ENCODE measurements at places on chromosomes 3 and 15.

DNA sequence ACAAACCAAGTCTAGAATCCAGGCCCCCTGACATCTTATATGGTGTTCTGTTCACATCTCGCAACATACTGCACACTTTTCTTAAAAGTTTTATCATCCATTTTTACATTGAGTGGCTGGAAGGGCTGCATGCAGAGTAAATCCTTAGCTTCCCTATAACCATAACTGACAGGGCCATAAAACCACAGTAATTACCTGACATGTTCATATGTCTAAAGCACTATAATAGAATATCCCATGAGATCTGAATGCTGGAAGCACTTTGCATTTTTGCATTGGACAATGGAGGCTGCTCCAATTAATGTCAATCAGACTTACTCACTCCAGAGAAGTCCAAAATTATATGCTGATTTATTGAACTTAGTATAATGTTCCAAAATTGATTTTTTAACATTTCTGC lies 86.6 kb upstream of the HES1 start:
- DNase-seq = no peak

DNA sequence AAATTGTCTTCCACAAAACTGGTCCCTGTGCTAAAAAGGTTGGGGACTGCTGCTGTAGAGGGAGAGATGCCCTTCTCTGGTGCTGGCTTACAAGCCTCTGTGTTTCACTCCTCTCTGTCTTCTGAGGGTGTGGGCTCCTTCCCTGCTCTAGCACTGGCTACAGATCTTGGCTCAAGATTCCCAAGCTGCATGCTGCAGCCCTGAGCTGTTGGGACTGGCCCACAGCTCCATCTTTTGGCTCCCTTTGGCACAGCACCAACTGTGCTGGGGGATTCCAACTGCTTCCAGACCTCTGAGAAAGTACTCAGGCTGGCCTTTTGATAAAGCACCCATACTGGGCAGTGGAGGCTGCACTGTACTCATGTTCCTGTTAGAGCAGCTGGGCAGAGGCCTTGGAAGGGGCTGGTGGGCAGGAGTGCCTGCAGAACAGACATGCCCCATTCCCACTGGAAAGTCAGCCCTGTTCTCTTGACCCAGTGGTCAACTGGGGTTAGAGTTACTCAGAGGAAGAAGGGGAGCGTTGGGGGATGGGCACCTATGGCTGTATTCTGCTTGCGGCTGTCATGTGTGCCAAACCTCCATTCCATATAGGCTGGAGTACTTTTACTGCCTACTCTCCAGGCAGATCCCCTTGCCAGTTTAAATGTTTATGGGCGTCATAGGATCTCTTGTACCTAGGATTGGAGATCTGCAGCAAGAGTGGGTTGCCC lies 55.7 kb downstream of the GALK2 start:
- no peak for DNase-seq

- DNase-seq = no peak
These were observed 50.5 kb upstream of the GK5 start for GRCh38 chr3:142275856-142276255.

DNA sequence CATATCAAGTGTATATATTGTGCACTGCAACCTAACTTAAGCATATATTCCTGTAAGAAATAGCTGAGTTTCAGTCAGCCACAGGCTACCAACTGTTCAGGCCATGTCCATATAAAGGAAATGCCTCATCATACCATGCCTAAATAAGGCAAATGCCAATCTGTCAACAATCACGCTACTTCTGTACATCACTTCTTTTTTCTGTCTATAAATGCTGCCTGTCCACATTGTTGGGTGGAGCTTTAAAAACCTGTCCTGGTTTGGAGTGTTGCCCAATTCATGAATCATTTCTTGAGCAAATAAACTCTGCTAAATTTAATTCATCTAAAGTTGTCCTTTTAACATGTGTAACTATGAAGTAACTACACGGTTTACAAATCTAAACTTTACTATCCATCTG lies 1091.9 kb downstream of the NSUN3 start:
- DNase-seq = no peak

- no peak for DNase-seq
These were observed 4.0 kb downstream of the HES1 start for GRCh38 chr3:194139814-194140391.

- no peak for DNase-seq
These were observed 63.6 kb downstream of the PCSK6 start for GRCh38 chr15:101425787-101426365.

GRCh38 chr3:100436951-100437350 lies 35.6 kb downstream of the LNP1 start:
- DNase-seq = no peak

DNA sequence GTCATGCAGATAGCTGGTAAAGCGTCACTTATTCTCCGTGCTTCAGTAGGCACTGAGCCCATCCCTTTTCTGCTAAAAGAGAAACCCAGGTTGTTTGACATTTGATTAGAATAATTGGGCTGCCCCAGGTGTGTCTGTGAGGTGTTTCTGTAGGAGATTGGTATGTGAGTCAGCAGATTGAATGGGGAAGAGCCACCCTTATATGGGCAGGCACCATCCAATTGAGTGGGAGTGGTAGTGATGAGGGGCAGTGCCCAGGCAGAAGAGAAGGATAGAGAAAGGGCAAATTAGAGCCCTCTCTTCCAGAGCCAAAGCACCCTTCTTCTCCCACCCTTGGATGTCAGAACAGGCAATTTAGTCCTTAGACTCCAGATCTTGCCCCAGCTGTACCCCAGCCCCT lies 384.3 kb upstream of the GBE1 start:
- no peak for DNase-seq

- no peak for DNase-seq
These were observed 51.5 kb downstream of the MGLL start for GRCh38 chr3:127770671-127771355.

- DNase-seq = no peak
These were observed 48.9 kb upstream of the SLC7A14 start for GRCh38 chr3:170634663-170635384.

- DNase-seq = no peak
These were observed 7.2 kb upstream of the EXOG start for GRCh38 chr3:38488949-38489348.

DNA sequence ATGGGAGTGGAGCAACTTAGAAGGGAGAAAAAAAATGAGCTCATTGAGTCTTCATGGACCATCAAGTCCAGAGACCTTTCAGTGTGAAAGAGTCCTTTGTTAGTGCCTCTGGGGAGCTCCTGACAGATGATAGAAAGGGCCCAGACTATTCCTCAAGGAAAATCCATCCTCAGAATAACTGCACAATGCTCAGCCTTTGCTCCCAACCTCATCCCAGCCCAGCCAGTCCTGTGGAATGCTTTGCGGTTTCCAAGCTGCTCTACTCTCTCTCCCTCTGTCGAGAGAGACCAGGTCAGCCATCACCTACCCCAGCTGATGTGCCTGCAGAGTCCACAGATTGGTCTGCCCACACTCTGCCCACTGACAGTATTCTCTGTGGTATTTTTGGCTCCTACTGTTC lies 406.2 kb downstream of the MFSD1 start:
- DNase-seq = no peak

DNA sequence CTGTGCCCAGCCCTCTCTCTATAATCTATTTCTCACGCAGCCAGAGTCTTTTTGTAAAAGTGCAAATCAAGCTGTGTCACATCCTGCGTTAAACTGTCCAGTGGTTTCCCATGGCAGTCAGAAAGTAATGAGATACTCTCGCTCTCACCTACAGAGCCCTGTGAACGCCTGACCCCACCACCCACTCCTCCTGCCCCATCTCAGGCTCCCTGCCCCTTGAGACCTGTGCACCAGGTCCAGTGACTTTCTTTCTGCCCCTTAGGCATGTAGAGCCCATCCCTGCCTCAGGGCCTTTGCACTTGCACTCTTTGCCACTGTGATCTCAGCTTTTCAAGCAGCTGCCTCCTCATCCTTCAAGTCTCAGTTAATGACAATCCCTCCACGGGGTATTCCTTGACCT lies 58.3 kb upstream of the RASGRP1 start:
- no peak for DNase-seq

DNA sequence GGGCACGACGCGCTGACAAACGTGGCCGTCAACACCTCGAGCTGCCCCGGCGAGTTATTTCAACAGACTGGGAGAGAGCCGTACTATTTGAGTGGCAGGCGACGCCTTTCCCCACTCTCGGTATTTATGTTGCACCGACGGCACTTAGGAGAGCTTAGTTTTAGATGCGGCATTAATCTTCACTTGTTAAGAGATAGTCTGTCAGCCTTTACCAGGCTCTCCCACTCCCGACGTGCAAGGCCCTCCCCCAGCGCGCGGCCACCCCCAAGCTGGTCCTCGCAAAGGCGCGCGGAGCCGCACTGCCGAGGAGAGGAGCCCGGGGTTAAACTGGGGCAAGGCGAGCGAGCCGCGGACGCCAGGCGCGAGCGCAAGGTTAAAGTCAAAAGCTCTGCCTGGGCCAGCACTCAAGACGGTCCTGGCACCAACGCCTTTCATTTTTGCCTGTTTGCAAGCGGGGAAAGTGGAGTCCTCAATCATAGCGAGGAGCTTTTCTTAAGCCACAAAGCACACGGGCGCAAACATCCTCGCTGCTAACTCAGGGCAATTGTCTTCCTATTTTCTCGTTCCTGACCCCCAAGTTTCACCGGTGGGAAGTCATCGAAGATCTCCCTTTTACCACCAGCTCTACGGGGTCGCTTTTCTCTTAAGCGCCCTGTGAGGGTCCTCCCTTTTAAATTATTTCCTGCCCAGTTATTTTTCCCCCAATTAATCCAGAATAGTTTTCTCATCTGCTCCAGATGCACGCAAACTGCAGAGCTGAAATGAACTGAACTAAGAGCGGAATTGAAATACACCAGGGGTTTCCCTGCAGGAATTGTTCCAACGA lies 86.6 kb downstream of the NR2F2 start:
- DNase-seq = no peak

DNA sequence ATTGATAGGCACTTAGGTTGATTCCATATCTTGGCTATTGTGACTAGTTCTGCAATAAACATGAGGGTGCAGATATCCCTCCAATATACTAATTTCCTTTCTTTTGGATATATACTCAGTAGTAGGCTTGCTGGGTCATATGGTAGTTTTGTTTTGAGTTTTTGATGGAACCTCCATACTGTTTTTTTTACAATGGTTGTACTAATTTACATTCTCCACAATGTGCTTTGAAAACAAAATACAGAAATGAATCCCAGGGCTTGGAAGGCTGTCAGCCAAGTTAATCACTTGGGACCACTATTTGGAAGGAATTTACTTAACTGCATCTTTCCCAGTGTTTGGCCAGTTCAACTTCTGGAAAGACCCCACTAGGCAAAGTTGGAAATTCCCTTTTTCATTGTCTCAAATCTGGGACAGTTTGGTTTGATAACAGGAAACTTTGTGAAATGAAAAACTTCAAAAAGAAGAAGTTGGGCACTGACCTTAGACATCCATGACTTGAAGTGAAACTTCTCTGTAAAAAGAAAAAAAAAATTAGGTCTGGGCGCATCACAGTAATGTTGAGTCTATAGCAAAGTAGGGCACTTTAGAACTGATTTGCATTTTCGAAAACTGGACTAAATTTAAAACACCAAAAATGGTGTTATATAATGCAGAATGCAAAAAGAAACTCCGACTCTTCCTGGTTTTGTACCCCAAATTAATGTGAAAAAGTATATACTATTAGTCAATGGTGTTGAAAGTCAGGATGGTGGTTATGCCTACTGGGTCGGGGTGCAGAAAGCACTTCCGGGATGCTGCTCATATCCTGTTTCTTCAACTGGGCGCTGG lies 6.0 kb downstream of the CTSH start:
- DNase-seq = no peak

DNA sequence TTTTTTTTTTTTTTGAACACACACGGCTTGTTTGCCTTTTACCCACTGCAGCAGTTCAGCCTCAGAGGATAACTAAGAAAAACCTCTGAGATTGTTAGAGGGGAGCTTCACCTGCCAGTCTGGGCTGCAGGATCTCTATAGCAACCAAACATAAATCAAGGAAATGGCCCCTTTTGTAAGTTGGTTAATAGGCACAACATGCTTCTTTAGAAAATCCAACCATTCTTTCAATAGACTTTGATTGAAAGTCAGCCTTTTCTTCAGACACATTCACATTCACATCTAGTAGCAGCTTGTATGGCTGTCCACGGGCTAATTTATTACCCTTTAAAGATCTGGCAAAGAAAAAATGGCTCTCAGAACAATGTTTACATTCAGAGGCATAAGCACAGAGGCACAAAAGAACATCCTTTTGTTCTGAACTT lies 136.6 kb upstream of the RARB start:
- DNase-seq = no peak

Data from stimulated activated CD8-positive, alpha-beta memory T cell treated with anti-CD3 and anti-CD28 coated beads, Interleukin-12 subunit alpha, Interleukin-12 subunit beta, amount 100 ng/mL, for 4 hours (primary cell).